Right cardiac atrium (tissue), 5 donors: ENCODE measurements at places on chromosomes 3 and 15.

GRCh38 chr15:79416876-79417275 is 15.3 kb upstream of the MINAR1 start:
- DNase-seq, result no peak

- peak; percentile 63 for DNase-seq
These were observed 29.3 kb downstream of the CTSH start for GRCh38 chr15:78915341-78916087.

DNA sequence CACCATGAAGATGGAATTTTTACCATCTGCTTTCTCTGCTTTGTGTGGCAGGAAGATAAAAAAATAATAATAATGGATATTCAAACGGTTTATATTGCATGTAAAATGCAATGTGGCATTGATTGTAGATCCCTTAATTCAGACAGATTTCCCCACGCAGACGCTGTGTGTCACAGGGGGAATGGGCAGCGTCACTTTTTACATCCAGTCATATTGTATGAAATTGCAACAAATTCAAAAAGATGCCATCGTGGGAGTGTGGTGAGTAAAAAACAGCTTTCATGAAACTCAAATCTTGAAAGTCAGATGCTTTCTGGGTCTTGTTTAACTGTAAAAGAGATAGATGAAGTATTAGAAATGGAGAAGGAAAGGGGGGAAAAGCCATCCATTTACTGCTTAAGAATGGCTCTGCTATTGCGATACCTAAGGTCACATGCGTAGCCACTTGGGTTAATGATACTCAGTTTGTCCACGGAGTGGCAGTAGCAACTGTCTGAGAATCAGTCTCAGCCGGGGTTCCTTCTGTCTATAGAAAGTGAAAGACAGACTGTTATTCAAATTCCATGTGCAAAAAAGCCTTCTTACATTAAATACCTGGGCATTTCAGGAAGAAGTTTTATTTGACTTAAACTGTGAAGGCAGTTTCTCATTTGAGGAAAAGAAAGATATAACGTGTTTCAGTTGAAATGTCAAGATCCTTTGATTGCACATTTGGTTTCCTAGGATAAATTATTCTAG is 28.5 kb downstream of the BTD start:
- DNase-seq, result no peak

- peak; percentile 46 for DNase-seq
These were observed 47.5 kb downstream of the RAB11A start for GRCh38 chr15:65916664-65917406.

DNA sequence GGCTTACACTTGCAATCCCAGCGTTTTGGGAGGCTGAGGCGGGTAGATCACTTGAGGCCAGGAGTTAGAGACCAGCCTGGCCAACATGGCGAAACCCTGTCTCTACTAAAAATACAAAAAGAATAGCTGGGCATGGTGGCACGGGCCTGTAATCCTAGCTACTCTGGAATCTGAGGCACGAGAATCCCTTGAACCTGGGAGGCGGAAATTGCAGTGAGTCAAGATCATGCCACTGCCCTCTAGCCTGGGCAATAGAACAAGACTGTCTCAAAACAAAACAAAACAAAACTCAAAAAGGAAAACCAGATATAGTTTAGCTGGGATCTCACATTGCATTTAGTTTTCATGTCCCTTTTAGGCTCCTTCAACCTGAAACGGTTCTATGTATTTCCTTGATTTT is 2.9 kb upstream of the USP50 start:
- DNase-seq, result no peak
